NCI-H2081 (cell line): ENCODE measurements at places on chromosomes 12 and 14.

- DNase-seq: no peak
Observed at GRCh38 chr12:7396418-7396817, 47.5 kb downstream of the CD163L1 start.

- DNase-seq: no peak
Observed at GRCh38 chr14:91985521-91986255, 38.2 kb upstream of the FBLN5 start.

GRCh38 chr12:32569259-32569658, 109.8 kb upstream of the DNM1L start:
- DNase-seq: no peak

DNA sequence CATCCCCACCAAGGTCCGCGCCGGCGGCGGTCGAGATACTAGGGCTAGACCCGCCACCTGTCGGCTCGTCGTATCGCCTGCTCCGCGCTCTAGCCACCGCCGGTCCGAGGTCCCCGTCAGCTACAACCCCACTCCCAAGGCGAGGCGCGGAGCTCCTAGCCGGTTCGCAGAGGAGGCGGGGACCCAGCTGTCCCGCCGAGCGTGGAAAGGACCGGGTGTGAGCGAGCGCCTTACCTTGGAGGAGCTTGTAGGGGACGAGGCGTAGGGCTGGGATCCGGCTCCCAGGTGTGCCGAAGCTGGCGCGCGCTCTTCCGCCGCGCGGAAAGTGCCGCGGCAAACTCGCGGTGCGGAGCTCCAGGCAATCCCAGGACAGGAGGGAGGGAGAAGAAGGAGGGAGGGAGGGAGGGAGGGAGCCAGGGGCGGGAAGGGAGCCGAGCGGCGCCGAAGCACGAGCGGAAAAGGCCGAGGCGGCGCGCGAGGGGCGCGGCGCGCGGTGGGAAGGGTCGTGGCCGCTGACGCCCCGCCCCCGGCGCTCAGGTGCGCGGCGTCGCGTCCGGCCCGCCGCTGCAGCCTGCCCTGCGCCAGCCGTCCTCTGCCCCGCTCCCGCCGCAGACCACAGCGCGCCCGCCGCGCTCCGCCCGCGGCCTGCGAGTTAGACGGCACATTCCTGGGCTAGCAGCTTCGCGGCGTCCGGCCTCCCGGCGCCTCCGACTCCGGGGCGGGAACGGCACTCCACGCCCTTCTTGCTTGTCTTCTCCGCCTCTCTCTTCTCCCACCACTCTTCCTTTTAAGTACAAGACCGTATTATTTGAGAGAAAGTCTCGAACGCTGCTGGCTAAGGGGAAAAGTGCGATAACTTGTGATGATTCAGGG, at the start of gene PAWR:
Gene PAWR, minus strand, starts transcription at position 327 of the 873 bp plus-strand sequence. CDS start 720 bp downstream, outside the sequence.
- DNase-seq: peak; percentile 92

GRCh38 chr12:132263451-132264049, 65.8 kb downstream of the GALNT9 start:
- no peak for DNase-seq

DNA sequence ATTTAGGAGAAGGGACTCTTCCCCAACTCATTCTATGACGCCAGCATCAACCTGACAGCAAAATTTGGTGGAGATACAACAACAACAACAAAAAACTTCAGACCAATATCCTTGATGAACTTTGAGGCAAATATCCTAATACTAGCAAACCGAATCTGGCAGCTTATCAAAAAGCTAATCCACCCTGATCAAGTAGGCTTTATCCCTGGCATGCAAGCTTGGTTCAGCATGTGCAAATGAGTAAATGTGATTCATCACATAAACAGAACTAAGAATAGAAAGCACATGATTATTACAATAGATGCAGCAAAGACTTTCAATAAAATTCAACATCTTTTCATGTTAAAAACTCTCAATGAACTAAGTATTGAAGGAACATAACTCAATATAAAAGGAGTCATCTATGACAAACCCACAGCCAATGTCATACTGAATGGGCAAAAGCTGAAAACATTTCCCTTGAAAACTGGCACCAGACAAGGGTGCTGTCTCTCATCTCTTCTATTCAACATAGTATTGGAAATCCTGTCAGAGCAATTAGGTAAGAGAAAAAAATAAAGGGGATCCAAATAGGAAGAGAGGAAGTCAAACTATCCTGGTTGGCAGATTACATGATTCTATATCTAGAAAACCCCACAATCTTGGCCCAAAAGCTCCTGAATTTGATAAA, 233.3 kb downstream of the CCDC59 start:
- no peak for DNase-seq

GRCh38 chr12:114697741-114698565, 14.0 kb upstream of the TBX3 start:
- no peak for DNase-seq
